ENCODE measurements at places on chromosomes 4 and X. TPM values are rescaled to one million over a fixed set of nuclear protein-coding genes. Genes with fewer than 3 reads are reported as not detected.

The TBC1D8B gene
- 2.5 TPM for total RNA-seq

The MAGED4 gene
- 16.8 TPM for total RNA-seq

GRCh38 chr4:58048491-58048890 is 938.3 kb upstream of the IGFBP7 start:
- DNase-seq = no peak

- no peak for DNase-seq
Observed at GRCh38 chr4:60034361-60034760, 1165.8 kb upstream of the ADGRL3 start.

DNA sequence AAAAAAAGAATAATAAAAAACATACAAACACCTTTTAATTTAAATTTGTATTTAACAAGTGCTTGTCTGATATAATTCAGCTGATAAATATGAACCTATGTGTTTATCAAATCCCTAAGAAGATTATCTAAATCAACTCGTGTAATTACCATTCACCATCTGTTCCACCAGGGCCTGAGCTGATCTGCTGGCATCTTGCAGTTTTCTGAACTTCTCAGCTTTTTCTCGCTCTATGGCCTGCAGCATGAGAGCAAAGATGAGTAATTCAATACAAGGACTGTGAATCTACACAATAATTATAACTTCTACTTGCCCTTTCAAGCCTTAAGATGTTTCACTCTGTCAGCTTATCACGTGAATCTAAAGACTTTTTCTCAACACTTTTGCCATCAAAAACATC is 709.7 kb downstream of the DMD start:
- DNase-seq = no peak

DNA sequence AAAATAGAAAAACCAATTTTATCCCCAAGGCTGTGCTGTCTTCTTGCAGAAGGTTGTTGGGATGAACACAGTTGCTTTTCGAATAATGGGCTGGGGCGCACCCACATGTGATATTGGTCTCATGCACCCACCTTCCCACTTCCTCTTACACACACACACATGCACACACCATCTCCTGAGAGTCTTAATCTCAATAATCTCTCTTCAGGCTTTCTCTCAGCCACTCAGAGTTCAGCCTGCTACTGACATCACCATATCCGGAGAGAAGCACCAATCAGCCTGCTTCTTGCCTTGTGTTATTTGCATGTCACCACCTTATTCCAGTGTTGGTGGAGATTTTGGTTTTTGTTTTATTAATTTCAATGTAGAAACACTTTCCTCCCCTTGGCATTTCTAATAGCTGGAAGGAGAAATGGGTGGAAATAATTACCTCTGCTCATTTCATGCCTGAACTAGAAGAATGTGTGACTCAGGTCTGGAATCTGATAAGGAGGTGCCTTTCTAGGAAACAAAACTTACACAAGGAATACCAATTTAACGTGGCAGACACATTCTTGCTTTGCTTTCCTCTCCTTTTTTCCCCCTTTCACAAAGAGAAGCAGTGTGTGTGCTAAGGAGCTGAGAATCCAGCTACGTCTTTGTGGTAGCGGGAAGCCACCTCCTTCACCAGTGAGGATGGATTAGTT is 400.2 kb downstream of the MID1IP1 start:
- DNase-seq = no peak

DNA sequence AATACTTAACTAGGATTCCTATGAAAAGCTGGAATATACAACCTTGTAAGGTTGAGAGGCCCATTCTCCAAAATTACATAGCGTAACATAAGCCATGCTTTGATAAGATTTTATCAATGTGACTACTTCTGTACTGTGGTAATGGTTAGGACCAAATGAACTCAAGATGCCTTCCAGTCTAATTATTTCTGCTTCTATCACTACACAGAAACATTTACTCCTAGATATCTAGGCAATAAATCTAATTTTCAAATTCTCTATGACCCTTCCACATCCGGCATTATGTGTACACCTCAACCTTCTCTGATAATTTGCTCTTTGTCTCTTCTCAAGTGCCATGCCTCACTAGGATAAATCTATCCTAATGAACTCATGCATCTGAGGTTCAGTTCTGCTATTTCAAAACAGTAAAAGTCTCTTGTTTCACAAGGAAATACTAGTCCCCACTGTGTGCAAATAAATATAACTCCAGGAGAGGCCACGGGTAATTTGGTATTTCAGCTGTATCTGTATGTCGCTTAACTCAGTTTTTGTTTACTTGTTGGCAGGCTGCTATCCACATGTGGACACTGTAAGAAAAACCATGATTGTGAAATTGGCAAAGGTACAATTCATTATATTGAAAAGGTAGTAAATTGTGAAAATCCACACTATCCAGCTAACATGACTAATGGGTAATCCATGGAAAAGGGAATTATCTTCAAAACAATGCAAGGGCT is 93.3 kb downstream of the PRDM5 start:
- no peak for DNase-seq

Data from MG63 (cell line).